ENCODE measurements at places on chromosomes 6 and 20. TPM values are rescaled to one million over a fixed set of nuclear protein-coding genes. Genes with fewer than 3 reads are reported as not detected.

Gene B3GAT2
- total RNA-seq: not detected

Gene SLC26A8
- not detected for total RNA-seq

Gene IP6K3
- total RNA-seq: not detected

Gene PLEKHG1
- 14.9 TPM for total RNA-seq

Gene SLC35F1
- total RNA-seq: not detected

Gene GATA5
- total RNA-seq: not detected

Gene CNKSR3
- total RNA-seq: 5.3 TPM

Gene CST5
- total RNA-seq: not detected

Gene BFSP1
- total RNA-seq: 6.0 TPM

Gene HFE
- 5.5 TPM for total RNA-seq

Measured in tracheal epithelial cell (primary cell).